ENCODE measurements at places on chromosomes 5 and 9.

DNA sequence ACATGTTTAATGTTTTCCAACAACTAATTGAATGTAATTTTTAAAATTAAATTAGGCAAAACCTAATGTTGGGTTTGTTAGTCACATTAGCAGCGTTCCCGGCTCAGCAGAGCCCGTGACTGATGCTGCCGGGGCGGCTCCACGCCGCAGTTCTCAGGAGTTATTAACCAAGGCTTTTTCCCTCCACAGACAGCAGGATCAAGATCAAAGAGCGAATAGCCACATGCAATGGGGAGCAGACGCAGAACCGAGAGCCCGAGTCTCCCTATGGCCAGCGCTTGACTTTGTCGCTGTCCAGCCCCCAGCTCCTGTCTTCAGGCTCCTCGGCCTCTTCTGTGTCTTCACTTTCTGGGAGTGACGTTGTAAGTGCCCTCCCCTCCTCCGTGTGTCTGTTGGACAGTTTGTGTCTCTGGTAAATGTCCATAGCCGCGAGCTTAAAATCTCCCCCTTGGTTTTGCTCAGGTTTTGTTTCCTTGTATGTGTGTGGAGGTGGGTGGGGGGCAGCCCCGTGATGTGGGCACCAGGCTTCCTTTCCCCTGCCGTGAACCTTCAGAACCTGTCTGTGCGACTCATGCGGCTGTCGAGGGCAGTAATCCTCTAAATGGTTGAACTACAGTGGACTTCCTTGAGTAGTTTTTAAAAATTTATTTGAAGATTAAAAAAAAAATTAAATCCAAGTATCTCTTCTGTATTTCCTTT lies 37.1 kb downstream of the TENT4A start:
- DNase-seq, result no peak

- no peak for DNase-seq
These were observed 13.1 kb upstream of the IGFBPL1 start for GRCh38 chr9:38437193-38437823.

- peak; percentile 25 for DNase-seq
These were observed 6.4 kb upstream of the ZFR start for GRCh38 chr5:32450952-32451351.

- no peak for DNase-seq
These were observed 36.3 kb downstream of the CD180 start for GRCh38 chr5:67160272-67160671.

- DNase-seq, result no peak
These were observed 490.7 kb upstream of the PTPRD start for GRCh38 chr9:11103525-11103924.

DNA sequence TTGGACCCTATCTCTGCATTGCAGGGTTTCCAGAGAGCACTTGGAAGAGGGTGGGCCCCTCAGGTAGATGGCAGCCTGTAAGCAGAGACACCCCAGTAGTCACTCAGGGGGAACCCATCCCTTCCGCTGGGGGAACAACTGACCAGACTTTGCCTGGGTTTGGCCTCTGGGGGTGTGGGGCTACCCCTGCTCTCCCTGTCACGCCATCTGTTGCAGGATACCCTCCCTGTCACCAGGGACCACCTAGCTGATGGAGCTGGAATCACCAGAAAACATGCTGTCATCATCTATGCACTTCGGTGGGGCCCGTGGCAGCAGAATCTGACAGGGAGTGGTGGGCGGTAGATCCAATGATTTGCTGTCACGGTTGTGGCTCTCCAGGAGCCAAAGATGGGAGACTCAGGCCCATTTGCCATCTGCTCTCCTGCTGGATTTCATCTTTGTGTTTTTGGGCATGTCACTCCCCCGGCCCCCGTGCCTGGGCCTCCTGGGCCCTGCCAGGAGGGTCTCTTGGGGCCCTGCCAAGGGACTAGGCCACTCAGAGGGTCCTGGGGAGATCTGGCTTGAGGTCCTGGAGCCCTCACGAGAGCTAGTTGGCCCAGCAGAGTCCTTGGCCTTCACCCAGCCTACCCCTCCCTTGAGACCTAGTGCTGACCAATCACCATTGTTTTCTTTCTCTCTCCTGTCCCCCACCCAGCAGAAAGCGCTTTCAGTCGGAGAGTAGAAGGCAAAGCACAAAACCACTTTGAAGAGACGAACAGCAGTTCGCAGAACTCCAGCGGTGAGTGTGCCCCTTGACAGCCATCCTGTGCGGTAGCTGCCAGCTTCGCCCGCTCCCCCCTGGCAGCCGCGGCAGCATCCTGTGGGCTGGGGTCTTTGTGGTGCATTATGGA lies 45.9 kb downstream of the AMBP start:
- no peak for DNase-seq

DNA sequence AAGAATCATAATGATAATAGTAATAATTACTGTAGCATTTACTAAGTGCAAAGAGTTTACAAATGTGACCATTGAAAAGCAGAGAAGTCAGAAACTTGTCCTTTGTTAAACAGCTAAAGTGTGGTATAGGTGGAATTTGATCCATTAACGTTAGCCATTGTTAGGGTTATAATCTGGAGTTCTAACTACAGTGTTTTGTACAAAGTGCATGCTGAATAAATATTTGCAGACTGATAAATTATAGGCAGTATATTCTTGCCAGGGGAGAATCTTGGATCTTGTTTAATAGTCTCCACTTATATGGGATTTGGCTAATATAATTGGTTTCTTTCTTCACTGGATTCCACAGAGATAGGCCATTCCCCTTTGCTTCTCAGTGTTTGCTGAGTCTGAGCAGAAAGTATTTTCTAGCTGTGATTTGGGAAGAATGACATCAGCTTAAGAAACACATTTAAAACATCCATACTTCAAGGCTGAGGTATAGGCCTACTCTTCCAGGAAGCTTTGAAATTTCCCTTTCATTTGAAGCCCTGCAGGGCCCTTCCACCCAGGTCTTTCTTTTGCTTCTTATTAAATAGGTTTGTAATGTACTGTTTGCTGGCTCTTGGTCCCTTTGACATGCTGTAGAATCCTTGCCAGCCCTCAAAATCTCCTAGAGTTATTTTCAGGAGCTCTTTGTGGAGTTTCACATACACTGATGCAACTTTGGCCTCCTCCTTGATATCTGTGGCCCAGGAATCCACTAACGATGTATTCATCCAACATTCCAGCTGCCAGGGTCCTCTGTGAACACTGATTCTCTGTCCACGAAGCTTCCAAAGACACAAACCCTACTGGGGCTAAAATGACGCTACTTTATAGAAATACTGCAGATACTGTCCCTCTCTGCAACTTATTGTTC lies 51.4 kb downstream of the ATP10B start:
- no peak for DNase-seq

DNA sequence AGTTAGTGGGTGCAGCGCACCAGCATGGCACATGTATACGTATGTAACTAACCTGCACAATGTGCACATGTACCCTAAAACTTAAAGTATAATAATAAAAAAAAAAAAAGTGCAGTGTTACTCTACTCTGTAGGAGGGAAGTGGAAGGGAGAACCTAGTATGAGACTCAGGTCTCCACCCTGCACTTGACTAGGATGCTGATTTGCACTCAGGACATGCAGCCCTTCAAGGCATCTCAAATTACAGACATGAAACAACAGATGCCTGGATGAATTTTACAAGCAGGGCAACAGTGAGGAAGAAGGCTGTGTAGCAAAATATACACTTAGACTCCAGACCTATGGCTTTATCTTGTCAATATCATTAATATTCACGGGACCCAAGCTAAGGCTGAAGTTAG lies 16.5 kb downstream of the TRIM32 start:
- no peak for DNase-seq

DNA sequence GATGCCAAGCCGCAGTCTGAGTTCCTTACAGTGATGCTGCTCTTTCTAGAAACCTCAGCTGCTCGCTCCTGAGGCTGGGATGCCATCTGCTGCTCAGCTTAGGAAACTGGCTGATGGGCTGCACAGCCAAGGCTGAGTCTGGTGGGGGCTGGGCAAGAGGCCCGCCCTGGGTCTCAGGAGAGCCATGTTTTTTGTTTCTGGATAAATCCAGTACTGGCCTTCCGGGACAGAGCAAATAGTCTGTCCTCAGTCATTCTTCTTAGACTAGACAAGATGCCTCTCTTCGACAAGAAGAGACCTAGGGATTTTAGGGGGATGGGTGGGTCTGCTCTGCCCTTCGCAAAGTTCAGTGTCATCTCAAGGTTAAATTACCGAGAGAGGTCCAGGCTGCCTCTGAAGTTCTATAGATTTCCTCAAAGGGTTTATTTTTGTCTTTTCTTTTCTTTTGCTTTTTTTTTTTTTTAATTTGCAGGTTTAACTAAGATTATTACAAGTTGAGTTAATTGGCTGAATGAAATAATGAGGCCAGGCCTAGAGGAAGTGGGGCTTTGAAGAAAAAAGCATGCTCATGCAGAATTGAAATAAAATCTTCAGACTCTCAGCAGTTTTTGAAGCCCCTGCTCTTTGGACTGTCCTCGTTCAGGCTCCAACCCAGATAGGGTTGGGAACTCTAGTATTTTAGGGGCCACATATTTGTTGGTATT lies 30.6 kb upstream of the MATR3 start:
- peak; percentile 79 for DNase-seq

DNA sequence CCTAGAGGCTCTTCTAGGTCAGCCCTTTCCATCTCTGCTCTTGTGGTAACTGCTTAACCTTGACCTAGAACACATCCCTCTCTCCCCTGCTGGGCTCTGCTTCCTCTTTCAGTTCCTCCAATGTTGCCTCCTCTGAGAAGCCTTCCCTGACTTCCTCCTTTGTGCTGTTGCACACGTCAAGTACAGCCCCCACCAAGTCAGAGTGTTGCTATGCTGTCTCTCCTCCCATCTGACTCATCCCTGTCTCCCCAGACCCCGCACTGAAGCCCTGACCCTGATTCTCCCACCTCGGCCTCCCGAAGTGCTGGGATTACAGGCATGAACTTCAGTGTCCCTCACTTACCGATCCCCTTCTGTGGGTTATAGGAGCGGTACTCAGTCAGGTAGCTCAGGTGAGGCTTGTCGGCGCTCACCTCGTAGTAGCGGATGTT lies 10.4 kb upstream of the TRIM14 start:
- no peak for DNase-seq

All from natural killer cell (primary cell).